Upper lobe of right lung (tissue), 1 donor: ENCODE measurements at places on chromosomes 7 and 10. TPM values are rescaled to one million over a fixed set of nuclear protein-coding genes. Genes with fewer than 3 reads are reported as not detected.

- no peaks in the 10 kb centered on the region for H3K4me1 ChIP-seq
- DNase-seq = no peak
- H3K27me3 ChIP-seq = no peaks in the 10 kb centered on the region
- H3K4me3 ChIP-seq = no peak overlapping the region
Observed at GRCh38 chr7:97298561-97298960, 181.1 kb downstream of the SDHAF3 start.

- no peak for DNase-seq
- H3K27me3 ChIP-seq = no peaks in the 10 kb centered on the region
- no peak overlapping the region for H3K27ac ChIP-seq
- H3K4me3 ChIP-seq = no peak overlapping the region
Observed at GRCh38 chr10:65496541-65496940, 1429.3 kb upstream of the LRRTM3 start.

DNA sequence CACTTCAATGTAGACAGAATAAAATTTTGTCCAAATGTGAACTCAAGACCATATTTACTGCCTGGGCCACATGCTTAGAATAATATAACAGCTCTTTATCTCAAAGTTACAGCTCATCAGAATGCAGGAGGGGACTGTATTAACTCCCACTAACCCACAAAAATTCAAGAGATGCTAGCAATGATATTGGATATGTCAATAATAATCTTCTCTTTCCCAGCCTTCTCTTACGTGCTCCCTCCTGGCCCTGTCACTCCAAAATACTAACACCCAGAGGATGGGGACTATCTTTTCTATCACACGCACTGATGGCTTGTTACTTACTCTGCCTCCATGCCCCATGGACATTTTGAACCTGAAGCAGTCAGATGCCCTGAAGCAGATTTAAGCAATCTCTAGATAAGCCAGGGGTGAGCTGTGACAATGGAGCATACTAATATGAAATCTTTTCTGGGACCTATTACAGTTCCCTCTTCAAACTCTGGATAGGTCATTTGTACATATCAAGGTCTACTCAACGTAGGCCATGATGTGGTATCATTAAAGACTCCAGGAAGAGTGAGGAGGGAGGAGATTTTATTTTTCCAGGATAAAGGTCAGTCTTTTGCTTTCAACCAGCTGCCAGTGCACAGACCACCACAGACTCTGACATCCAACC, 803.0 kb downstream of the GRM8 start:
- no peaks in the 10 kb centered on the region for H3K27me3 ChIP-seq
- no peaks in the 10 kb centered on the region for H3K4me1 ChIP-seq
- H3K4me3 ChIP-seq = no peak overlapping the region
- H3K36me3 ChIP-seq = no peaks in the 10 kb centered on the region
- H3K27ac ChIP-seq = no peak overlapping the region

- no peaks in the 10 kb centered on the region for H3K4me1 ChIP-seq
- H3K4me3 ChIP-seq = no peak overlapping the region
- peak; percentile 48 for DNase-seq
- H3K27ac ChIP-seq = no peak overlapping the region
Observed at GRCh38 chr10:1183701-1184100, 127.5 kb downstream of the WDR37 start.

DNA sequence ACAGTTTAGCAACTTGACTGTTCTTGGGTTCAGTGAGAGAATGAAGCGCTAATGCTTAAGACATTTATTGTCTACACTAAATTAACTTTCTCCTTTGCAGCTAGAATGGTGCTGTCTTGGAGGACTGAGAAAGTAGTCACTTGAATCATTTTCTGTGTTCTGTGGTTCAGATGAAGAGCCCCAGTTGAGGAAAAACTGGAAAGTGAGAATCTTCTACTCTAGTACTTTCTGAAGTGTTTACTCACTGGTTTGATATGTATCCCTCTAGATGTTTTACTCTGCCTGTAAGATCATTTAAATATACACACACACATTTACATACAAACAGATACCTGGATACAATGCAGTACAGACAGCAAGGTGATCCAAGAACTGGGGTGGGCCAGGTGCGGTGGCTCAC, 308.1 kb downstream of the CAMK1D start:
- H3K27ac ChIP-seq = no peak overlapping the region
- DNase-seq = no peak
- no peaks in the 10 kb centered on the region for H3K36me3 ChIP-seq
- H3K4me3 ChIP-seq = no peak overlapping the region
- no peaks in the 10 kb centered on the region for H3K4me1 ChIP-seq
- H3K27me3 ChIP-seq = peaks cover 6% of the 10 kb centered on the region

- no peaks in the 10 kb centered on the region for H3K4me1 ChIP-seq
- DNase-seq = no peak
- no peak overlapping the region for H3K4me3 ChIP-seq
Observed at GRCh38 chr10:131068311-131068710, 243.2 kb downstream of the TCERG1L start.

The CYP2C19 gene
- total RNA-seq = not detected

The MGMT gene
- 19.4 TPM for total RNA-seq

The TMEM225B gene
- total RNA-seq = 1.0 TPM
